ENCODE measurements at places on chromosomes 5 and 9.

- no peak for DNase-seq
Observed at GRCh38 chr5:53929570-53929969, 369.1 kb downstream of the NDUFS4 start.

DNA sequence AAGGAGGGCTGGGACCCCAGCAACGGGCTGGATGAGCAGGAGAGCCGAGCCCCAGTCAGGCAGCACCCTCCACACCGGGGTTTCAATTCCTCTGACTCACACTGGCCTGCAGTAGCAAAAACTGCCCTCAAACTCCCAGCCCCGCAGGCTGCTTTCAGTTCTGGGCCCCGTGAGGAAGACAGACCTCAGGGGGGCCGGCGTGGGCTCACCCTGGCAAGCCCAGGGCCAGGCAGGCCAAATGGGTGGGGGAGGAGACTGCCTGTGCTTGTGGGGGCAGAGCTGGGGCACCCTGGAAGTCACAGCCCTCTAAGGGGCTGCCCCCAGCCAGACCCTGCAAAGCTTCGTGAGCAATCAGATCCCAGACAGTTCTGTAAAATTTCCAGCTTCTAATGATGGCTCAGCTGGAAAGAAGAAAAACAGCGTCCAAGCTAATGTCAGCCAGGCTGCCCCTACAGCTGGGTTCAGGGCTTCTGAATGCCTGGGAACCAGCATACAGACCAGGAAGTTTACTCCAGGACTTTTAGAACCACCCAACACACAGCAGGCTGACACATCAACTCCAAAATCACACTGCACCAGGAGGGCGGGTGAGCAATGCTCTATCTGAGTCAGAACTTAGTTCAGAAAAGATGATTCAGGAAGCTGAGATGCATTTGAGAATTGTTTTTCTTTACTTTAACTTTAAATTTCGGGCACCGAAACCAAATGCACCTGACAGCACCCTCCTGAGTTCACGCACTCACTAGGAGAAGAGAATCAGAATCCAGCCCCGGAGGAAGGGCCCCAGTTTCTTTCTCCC lies 34.7 kb downstream of the LPCAT1 start:
- DNase-seq = no peak

DNA sequence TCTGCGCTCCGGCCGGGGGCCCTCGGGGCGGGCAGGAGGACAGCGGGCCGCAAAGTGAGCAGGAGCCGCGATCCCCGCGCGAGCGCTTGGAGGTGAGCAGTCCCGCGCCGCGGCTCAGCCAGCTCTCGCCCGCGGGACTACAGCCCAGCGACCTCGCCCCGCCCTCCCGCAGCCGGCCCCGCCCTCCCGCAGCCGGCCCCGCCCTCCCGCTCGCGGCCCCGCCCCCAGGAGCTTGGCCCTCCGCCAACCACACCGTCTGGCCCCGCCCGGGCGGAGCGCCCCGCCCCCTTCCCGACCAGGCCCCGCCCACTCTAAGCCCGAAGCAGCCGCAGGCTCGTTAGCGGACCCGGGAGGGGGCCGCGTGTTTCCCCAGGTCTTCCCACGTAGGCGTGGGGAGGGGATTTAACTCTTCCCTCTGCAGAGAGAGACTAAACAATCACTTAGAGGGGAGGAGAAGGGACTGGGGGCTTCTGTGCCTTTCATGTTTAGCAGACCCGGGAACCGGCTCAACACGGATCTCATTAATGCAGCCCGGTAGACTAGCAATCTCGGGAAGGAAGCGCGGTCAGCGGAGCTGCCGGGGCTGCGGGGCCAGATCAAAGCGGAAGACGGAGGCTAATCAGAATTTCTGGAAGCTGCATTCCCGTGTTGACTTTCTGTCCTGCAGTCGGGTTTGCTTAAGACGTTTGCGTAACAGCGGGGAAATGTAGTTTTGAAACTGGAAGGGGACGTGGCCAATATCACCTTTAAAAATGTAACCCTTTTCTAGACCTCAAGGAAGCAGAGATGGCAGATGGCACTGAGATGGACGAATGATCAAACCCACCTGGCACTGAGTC lies at the start of gene MYO10:
Gene MYO10, minus strand, starts transcription at position 139 of the 839 bp plus-strand sequence. CDS start 480 bp downstream, outside the sequence.
- DNase-seq = peak; percentile 74

DNA sequence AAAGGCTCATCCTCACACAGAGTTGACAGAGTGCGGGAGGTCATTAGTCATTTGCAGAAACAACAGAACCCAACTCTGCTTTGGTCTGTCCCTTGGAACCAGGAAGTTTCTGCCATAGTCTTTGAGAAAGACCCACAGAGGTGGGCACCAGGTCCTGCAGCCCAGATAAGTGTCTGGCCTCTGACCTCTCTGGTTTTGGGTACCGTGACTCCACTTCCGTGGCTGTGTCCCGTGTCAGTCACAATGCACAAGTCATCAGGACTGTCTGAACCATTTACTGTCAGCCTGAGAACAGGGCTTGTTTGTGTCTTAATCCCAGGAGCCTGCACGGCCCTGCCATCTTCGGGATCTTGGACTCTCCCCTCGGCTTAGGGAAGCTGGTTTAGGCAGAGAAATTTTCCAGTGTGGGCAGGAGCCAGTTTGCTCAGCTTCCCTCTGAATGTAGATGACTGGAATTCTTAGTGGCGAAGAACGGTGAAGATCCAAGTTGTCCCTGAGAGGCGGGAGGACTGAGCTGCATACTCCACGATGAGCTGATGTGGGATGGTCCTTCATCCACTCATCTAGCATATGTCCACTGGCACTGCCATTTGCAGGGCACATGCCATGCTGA lies 11.9 kb downstream of the GSN start:
- no peak for DNase-seq

GRCh38 chr9:125593581-125594222 lies 113.3 kb downstream of the MAPKAP1 start:
- no peak for DNase-seq

DNA sequence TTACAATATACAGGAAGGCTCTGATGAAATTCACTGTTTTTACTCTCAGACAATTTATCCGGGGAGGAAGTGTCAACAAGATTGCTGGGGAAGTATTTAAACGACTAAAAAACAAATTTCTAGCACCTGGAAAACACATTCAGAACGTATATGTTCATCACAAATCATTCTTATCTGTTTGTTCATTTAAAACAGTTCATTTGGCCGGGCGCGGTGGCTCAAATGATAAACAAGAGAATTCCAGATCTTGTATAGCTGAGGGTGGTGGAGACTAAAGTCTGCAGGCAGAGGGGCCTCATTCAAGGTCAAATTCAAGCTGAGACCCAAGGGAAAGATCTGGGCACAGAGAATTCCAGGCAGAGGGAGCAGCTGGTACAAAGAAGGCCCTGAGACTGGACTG lies 90.0 kb downstream of the STK10 start:
- no peak for DNase-seq

DNA sequence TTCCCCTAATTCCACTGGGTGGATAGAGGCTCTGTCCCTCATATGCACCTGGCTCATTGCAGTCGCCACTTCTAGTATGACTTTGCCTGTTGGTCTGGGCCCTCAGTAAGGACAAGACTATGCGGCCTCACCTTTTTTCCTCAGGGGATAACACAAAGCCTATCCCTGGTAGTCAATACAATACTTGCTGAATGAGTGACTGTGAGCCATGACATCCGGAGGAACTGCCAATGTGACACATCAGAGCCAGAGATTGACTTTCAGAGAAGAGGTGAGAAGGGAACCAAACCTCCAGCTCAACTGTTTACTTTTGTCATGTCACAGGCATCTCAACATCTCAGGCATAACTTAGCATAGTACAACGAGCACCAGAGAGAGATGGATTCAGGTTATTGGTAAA lies 371.3 kb downstream of the DMRT2 start:
- DNase-seq = no peak

- DNase-seq = no peak
Observed at GRCh38 chr9:73269430-73270101, 117.9 kb downstream of the ANXA1 start.

DNA sequence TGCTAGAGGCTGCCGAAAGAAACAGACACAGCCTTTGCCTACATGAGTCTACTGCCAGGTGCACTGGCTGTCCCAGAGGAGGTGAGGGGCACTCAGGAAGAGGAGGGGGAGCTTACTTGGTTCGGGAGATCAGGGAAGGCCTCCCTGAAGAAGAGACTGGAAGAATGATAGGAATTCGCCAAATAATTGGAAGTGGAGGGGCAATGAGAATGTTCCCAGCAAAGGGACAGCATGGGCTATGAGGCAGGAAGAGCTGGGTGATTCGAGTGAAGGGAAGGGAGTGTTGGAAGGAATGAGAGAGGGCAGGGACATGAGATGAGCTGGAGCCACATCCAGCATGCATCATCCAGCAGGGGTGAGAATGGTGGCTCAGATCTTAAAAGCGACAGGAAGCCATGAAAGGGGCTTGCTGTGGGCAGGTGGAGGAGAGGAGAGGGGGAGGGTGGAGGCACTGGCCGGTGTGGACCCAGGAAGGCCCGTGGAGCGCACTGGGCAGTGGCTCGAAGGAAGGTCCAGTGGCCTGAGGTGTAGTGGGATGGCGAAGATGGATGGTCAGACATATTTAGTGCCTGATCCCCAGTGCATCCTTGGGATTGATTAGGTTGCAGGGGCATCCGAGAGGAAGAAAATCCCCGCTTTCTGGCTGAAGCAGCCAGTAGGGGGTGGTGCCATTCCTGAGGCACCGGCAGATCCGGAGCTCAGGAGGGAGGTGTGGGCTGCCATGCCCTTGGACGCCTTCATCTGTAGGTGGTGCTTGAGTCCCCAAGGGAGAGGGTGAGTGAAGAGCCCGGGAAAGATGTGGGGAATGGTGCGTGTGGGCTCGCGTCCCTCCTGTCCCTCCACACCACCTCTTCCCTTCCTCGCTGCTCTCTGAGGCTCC lies 53.5 kb upstream of the GARNL3 start:
- DNase-seq = no peak

All from posterior cingulate gyrus (tissue), 11 donors.